ENCODE measurements at places on chromosomes 12 and 14. TPM values are rescaled to one million over a fixed set of nuclear protein-coding genes. Genes with fewer than 3 reads are reported as not detected.

Gene P2RX2
- total RNA-seq = not detected

Gene IFNG-AS1
- total RNA-seq = not detected

Gene DPF3
- 0.23 TPM for total RNA-seq

Gene SAMD4A
- total RNA-seq = 6.4 TPM
